ENCODE measurements at places on chromosomes 2 and 18.

- no peak for DNase-seq
Measured at GRCh38 chr2:50773211-50773932, 258.6 kb downstream of the NRXN1 start.

GRCh38 chr2:200054681-200055468 is 99.5 kb downstream of the MAIP1 start:
- no peak for DNase-seq

- no peak for DNase-seq
Measured at GRCh38 chr18:76414936-76415621, 80.0 kb downstream of the ZNF516 start.

DNA sequence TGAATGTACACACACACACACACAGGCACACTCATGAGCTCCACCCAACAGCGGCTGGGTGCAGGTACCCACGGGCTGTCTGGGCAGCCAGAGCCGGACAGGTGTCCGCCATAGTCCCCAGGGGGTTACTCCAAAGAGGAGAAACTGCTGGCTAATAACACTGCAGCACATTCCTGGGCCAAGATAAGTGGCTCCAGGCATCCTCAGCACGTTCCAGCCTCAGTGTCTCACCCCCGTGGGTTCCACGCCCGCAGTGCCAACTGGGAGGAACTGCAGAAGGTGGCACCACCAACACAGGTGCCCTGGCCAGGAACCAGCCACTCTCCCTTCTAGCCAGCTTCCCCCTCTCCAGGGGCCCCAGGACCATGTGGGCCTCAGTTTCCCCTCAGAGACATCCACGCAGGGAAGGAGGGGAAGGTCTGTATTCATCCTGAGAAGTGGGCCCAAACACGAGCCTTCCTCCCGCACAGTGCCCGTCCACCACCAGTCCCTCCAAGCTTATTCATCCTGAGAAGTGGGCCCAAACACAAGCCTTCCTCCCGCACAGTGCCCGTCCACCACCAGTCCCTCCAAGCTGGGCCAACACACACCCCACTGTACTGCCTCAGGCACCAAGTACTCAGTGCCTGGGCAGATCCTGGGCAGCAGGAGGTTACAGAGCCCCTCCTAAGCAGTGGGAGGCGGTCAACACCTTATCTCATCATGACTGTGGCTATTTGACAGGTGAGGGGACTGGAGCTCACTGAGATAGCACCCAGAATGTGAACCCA is 47.6 kb downstream of the TNS1 start:
- DNase-seq, result no peak

DNA sequence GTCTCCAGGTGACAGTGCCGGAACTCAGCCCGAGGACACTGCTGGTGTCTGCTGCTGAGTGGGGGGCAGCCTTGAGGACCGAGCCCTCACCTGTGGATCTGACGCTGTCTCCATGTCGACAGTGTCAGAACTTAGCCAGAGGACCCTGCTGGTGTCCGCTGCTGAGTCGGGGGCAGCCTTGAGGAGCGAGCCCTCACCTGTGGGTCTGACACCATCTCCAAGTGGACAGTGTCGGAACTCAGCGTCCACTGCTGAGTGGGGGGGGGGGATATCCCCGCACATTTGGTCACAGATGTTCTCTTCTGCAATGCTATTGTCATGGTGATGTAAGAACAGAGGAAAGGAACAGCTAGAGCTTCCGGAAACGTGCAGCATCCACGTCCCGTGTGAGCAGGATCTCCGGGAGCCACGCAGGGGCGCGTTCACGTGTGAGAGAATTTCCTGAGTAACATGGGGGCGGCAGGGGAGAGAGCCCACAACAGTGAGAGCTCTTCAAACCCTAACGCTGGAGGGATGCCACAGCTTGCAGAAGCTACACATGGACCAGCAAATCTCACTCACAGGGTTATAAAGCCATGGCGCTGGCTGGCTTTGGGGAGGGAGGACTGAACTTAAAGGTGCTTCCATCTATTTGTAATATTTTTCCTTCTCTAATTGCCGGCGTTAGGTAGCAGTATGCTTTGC is 250.7 kb upstream of the SALL3 start:
- DNase-seq, result no peak

DNA sequence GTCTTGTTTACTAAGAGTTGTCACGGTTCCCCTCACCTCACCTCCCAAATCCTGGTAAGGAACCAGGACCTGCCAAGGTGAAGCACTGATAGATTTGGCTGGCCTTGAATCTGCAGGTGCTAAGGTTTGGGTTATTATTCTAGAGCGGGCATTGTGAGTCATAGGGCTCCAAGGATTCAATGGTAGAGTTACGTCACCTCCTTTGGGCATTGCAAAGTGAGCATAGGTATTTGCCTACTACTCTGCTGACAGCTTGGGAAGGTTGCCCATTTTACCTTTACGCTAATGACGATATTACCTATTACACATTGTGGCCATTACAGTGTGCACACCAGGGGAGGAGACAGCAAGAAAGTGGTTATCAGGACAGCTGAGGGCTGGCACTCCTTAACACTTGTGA is 59.3 kb downstream of the SETBP1 start:
- DNase-seq, result no peak

DNA sequence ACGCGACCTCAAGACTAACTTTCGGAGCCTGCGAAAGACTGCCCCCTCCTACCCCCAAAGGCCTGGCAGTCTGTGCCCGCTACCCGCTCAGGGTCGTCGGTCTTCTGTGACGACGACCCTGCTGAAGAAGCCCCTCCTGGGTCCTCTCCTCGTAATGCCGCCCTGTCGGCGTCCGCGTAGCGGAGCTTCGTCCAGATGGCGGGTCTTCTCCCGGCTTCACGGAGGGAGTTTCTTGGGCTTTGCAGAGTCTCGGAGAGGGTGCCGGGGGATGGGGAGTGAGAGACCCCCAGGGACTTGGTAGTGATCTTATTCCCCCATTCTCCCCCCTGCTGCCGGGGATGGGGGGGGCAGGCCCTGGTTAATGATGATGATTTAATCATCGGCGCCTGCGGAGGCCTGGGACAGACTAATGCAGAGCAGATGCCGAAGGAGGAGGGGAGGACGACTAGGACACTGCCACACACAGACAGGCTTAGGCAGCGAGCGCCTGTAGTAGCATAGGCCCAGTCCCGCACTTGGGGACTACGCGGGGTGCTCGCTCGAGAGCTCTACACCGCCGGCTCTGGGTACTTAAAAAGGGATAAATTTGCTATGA is 528 bp upstream of the PCGF1 start:
- peak; percentile 89 for DNase-seq

- DNase-seq, result no peak
Measured at GRCh38 chr2:64141674-64142405, 2.4 kb downstream of the PELI1 start.

- DNase-seq, result no peak
Measured at GRCh38 chr2:907706-908105, 42.9 kb upstream of the SNTG2 start.

GRCh38 chr2:108414945-108415344 is 34.1 kb upstream of the GCC2 start:
- no peak for DNase-seq

GRCh38 chr2:76977846-76978727 is 544.1 kb downstream of the LRRTM4 start:
- DNase-seq, result no peak

DNA sequence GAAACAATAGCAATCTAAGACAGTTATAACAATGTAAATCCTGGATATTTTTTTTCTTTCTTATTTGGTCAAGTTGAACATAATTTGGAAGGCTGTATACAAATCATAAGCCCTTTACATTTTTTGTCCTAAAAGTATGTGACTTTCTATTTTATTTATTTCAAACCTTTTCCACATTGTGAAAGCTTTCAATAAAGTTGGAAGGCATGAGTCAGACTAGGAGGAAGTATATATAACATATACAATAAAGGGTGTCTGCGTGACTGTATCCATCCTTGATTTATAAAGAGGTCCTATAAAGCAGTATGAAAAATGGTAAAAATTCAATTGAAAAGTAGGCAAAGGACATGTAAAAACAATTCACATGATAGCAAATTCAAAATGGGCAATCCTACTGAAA is 44.4 kb downstream of the CRACDL start:
- no peak for DNase-seq

DNA sequence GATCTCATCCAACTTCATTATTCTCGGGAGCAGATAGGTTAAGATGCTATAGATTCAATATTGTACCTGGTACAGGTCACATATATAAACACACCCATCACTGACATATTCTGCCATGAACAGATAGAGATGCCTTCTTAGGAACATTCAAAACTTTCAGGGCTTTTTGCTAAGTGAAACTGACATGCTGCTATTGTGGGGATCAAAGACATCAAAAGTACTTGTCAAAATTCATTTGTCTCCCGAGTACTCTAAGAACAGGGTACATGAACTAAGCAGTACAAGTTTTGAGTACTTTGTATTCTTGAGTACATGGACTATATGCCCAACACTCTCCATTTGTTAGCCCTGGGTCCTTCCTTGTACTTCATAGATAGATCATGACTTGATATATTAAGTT is 173.5 kb downstream of the FSHR start:
- no peak for DNase-seq

- no peak for DNase-seq
Measured at GRCh38 chr2:28639836-28640235, 111.8 kb upstream of the PPP1CB start.

GRCh38 chr2:55482186-55482884 is 37.2 kb upstream of the CFAP36 start:
- peak; percentile 91 for DNase-seq

DNA sequence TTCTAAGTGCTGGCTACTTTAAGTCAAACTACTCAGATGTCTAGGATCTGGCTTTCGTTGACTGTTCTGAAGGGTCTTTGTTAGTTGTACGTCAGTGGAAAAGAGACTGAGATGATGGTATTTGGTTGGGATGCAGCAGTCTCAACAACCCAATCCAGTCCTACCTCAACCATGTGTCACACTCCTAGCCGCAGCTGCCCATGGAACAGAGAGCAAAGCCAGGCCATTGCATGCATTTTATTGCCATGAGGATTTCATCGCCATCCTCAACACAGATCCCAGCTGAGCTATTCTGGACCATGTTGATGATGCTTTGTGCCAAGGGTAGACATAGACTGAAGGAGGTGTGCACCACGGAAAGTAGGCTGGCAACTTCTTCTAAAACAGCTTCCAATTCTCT is 97.3 kb upstream of the STK39 start:
- no peak for DNase-seq

DNA sequence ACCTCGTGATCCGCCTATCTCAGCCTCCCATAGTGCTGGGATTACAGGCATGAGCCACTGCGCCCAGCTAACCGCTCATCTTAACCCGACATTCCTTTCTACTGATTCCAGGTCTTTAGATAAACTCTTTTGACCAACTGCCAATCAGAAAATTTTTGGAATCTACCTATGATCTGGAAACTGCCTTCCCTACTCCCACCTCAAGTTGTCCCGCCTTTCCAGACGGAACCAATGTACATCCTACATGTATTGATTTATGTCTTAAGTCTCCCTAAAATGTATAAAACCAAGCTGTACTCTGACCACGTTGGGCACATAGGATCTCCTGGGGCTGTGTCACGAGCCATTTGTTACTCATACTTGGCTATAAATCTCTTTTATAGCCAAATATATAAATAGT is 3.2 kb upstream of the NEU2 start:
- no peak for DNase-seq
